ENCODE measurements at places on chromosomes 11 and 22.

DNA sequence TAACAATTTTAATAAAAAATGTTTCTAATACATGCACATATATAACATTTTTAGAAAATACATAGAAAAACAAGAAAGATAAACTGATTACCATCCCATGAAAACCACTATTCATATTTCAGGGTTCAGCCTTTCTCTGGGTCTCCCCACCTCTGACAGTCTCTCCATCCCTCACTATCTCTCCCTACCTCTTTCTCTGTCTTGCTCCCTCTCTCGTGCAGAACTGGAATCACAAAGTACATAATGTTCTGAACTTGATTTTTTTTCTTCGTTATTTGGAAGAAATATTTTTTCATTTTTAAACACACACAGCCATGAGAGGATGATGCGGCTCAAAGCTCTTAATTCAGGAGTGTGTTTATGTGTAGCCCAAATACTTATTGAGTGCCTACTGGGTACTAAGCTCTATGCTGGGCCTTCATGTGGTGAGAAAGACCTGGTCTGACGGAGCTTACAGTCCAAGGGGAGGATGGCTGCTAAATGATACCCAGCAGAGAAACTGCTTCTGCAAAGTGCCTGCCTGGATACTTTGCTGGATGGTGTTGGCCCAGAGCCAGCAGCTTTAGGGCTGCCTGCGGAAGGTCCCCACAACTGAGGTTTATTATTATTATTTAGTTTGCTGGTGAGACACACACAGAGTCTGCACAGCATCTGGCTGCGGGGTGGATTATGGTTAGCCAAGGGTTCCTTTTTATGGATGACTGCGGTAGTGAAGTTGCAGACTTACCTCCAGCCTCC is 42.6 kb downstream of the SC5D start:
- DNase-seq = no peak

DNA sequence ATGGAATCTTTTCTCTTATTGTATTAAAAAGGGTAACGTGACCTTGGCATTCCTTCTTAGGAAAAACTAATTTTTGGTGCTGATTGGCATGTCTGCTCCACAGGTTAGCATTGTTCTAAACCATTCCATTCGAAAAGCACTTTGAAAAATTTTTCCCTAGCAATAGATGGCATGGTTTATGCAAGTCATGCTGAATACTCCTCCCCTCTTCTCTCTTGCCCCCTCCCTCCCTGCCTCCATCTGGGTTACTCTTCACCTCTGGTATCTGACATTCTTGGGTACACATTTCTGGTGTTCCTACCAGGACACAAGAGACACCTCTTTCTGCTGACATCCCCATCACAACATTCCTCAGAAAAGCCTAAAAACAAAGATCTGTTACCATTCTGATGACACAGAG is 1.5 kb upstream of the SLC22A25 start:
- no peak for DNase-seq

DNA sequence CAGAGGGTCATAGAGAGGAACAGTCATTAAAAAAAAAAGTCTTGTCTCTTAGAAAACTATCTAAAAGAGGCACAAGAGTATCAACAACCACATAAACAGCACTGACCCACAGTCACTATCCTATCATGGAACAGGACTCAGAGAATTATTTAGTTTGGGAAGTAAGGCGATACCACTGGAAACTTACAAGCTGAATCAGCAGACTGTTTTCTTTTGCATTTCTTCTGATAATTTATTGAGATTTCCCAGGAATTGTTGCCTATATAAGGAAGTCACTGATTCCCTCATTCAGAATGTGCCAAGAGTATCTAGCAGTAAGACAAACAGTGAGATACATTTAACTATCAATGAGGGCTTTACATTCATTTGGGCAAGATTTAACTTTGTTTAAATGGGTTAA is 304.1 kb downstream of the GUCY1A2 start:
- DNase-seq = no peak

DNA sequence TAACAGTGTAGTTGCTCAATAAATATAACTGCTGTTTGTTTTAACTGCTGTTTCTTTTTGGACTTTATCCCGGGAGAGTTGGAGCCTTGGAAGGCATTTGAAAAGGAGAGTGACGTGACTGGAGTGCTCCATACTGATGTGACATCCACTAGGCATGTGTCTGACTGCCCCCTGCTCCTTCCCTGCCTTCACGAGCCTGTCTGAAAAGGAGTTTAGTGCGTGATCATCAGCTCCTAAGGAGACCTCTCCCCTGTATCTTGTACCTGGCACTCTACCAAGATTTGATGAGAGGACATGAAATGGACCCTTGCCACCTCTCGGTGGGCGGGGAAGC is 22.9 kb downstream of the ZBTB16 start:
- DNase-seq = no peak

- no peak for DNase-seq
Observed at GRCh38 chr22:45910928-45911467, 66.0 kb downstream of the WNT7B start.

GRCh38 chr11:117612177-117612576 is 184.8 kb downstream of the DSCAML1 start:
- no peak for DNase-seq

GRCh38 chr22:47690166-47690565 is 927.7 kb downstream of the TBC1D22A start:
- DNase-seq = no peak

DNA sequence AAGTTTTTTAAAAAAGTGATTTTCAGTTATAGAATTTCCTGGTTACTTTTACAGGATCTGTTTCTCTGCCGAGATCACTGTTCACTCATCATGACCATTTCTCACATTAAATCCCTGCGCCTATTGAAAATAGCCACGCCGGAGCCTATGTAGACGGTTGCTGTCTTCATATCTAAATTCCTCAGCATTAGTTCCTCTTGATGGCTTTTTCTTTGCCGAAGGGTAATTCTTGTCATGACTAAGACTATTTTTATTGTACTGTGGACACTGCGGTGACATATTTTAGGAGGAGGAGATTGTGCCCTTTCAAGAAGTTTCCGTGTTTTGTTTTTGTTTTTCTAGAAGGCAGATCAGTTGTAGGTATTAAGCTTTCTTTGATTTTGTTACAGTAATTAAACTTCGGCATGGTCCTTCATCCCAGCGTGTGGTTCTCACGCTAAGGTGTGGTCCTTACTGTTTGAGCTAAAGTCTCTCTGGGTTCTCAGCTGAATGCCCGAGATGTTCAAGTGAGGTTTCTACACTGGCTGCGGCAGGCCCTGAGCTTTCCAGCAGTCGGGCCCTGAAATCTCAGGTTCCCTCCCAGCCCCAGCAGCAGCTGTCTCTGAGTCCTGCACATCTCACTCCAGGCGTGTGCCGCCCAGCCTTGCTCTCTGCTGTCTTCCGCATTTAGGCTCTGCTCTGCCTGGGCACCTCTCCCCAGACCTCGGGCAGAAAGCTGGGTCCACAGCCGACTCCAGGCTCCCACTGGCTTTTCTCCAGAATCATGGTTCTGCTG is 1110.5 kb downstream of the TBC1D22A start:
- no peak for DNase-seq
